Smooth muscle cell of bladder (primary cell): ENCODE measurements at places on chromosomes 3 and 15. TPM values are rescaled to one million over a fixed set of nuclear protein-coding genes. Genes with fewer than 3 reads are reported as not detected.

Gene EPHA6
- under 0.01 and 0.18 TPM in 2 replicates for total RNA-seq

Gene ITGA11
- total RNA-seq: 28.6 and 55.0 TPM in 2 replicates

Gene SLCO2A1
- under 0.01 TPM in 2 replicates for total RNA-seq

Gene GAP43
- 0.14 and 0.28 TPM in 2 replicates for total RNA-seq

Gene AADACL2
- not detected in 2 replicates for total RNA-seq

Gene SIDT1
- total RNA-seq: under 0.01 TPM in 1 of 2 replicates, not detected in the other

Gene TF
- 0.28 TPM in 2 replicates for total RNA-seq

Gene GPR62
- total RNA-seq: under 0.01 and 0.09 TPM in 2 replicates

Gene TIMP4
- 5.1 and 6.8 TPM in 2 replicates for total RNA-seq

Gene IQCF5
- not detected in 2 replicates for total RNA-seq

Gene IL17RD
- total RNA-seq: 1.1 and 2.0 TPM in 2 replicates

Gene STRA6
- total RNA-seq: 4.8 and 8.5 TPM in 2 replicates

Gene PAQR5
- 9.6 and 21.9 TPM in 2 replicates for total RNA-seq

Gene ARMC8
- total RNA-seq: 34.1 and 35.9 TPM in 2 replicates

Gene KLHL24
- 66.6 and 87.5 TPM in 2 replicates for total RNA-seq

Gene CEMIP
- 466 and 586 TPM in 2 replicates for total RNA-seq

Gene PLCL2
- total RNA-seq: 5.7 and 7.4 TPM in 2 replicates

Gene RPP14
- total RNA-seq: 9.1 and 12.2 TPM in 2 replicates

Gene CADM2
- not detected in 2 replicates for total RNA-seq

Gene TMEM212
- not detected in 2 replicates for total RNA-seq

Gene SUCLG2
- 74.5 and 76.0 TPM in 2 replicates for total RNA-seq

Gene FAM3D
- not detected in 2 replicates for total RNA-seq

Gene SNTN
- total RNA-seq: not detected in 2 replicates

Gene UNC13C
- total RNA-seq: not detected in 2 replicates

Gene SACM1L
- 28.4 and 33.9 TPM in 2 replicates for total RNA-seq

Gene SLC24A1
- total RNA-seq: 2.4 and 3.1 TPM in 2 replicates

Gene ZWILCH
- 4.1 and 5.7 TPM in 2 replicates for total RNA-seq

Gene SLC27A2
- total RNA-seq: 0.85 and 0.92 TPM in 2 replicates

Gene CCR8
- total RNA-seq: not detected in 2 replicates

Gene PIGZ
- 2.1 and 2.6 TPM in 2 replicates for total RNA-seq

Gene LEKR1
- 0.37 and 0.43 TPM in 2 replicates for total RNA-seq

Gene SPTBN5
- total RNA-seq: 0.14 and 0.18 TPM in 2 replicates

Gene TGM4
- total RNA-seq: not detected in 2 replicates

Gene SLC2A2
- total RNA-seq: 0.09 TPM in 1 of 2 replicates, not detected in the other

Gene DISP2
- total RNA-seq: under 0.01 and 0.09 TPM in 2 replicates
